ENCODE measurements at places on chromosomes 5 and 9.
A peak's percentile ranks its signal among the peaks of the same experiment; 100 is the strongest.

DNA sequence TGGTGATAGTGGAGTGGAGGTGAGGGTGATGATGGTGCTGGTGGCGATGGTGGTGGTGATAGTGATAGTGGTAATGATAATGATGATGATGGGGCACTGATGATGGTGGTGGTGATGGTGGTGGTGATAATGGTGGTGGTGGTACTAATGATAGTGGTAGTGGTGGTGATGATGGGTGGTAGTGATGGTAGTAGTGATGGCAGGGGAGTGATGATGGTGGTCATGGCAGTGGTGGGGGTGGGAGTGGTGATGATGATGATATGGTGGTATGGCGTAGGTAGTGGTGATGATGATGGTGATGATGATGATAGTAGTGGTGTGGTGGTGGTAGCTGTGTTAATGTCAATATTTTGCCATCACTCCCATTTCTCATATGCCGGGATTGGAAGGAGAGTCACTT is 44.5 kb upstream of the ORM1 start:
- DNase-seq = no peak

DNA sequence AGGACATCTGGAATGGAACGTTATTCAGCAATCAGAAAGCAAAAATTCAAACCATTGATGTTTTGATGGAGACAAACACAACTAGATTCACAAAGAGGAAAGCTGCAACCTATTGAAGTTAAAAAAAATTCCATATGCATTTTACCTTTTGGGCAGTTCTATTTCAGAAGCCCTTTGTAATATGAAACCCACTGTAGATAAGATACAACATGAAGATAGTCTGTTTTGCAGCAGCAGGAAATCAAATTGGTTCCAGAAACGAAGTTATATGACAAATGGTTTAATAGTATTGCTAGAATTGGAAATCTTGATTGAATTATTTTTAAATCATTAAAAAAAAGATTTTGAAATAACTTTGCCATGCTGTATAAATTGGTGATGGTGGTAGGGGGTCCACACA is 872 bp downstream of the LIX1 start:
- DNase-seq = no peak

- DNase-seq = no peak
These were observed 54.0 kb upstream of the STXBP1 start for GRCh38 chr9:127557998-127558546.

DNA sequence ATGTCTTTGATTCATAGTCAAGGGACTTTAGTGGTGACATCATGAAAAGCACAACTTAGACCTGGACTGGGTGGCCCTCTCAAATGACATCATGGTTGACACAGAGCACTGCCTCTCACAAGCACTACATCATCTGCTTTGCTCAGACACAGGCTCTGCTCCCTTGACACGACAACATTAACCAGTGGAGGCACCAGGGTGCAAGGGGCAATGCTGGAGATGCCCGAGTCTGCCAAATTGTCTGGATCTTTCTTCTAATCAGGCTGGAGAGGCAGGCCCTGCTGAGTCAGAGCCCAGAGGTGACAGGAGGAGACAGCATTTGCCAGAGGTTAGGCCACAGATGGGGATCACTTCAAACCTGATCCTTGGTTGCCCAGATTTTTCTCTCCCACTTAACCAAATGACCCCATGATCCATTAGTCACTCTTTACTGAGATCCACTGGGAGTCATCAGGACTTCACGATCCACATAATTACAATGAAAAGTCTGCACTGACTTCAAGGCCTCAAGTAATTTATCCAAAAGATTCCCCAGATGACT is 174.4 kb downstream of the SLIT3 start:
- DNase-seq = peak; percentile 34

GRCh38 chr9:70261131-70261870 is 2.5 kb downstream of the SMC5 start:
- DNase-seq = no peak
